ENCODE measurements at places on chromosomes 2 and 18.
A peak's percentile ranks its signal among the peaks of the same experiment; 100 is the strongest.

GRCh38 chr2:36407413-36407812 lies 51.8 kb downstream of the CRIM1 start:
- DNase-seq: no peak

GRCh38 chr18:3074087-3074486 lies 61.1 kb upstream of the LPIN2 start:
- no peak for DNase-seq

GRCh38 chr2:10548626-10549025 lies 100.5 kb upstream of the ODC1 start:
- no peak for DNase-seq

DNA sequence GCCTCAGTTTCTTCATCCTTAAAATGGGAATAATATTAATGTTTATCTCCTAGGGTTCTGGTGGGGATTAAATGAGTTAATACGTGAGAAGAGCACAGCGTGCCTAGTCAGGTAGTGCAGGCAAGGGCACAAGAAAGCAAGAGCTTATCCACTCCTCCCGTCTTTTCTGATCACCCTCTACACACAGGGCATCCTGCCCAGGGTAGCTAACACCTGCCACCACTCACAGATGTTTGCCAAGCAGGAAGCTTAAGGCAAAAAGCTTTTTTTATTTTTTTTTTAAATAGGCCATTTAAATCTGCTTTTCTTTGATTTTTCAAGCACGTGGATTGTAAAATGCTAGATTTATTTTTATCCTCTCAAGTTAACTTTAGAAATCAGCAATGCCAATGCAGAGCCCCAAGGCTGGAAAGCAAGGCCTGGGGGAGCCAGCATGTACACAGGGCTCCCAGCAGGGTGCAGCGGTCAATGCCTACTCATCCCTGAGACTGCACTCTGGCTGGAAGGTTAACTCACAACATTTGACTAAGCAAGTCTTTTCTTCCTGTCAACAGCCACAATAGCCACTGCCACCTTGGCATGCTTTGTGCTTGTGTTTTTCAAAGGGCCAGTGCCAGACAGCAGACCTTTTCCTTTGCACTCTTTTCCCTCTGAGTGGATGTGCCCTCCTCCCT lies 86.5 kb upstream of the ACAA2 start:
- DNase-seq: no peak

GRCh38 chr2:25090801-25091200 lies 48.9 kb downstream of the EFR3B start:
- no peak for DNase-seq

- peak; percentile 61 for DNase-seq
Observed at GRCh38 chr2:174697255-174697654, 67.0 kb downstream of the CHRNA1 start.

DNA sequence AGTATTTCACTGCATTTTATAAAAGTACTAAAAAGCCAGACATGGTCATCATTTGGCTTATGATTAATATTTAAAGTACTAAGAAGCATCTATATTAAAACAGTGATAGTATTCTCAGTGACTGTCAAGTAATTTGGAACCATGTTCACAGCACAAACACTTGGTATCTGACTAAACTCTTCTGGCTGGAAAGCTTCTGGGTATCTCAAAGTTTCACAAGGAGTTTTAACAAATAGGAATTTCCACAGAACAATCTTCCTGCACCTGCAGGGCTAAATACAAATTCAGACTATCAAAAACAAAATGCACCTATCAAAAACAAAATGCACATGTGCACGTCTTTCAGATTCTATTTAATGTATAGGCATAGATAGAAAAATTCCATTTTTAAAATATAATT lies 158.8 kb downstream of the L3MBTL4 start:
- no peak for DNase-seq
